Bronchus fibroblast of lung (primary cell): ENCODE measurements at places on chromosomes 11 and 22. TPM values are rescaled to one million over a fixed set of nuclear protein-coding genes. Genes with fewer than 3 reads are reported as not detected.

The HTR3A gene
- not detected in 2 replicates for total RNA-seq

The ZC3H12C gene
- total RNA-seq = 6.4 and 10.9 TPM in 2 replicates

The SYT13 gene
- not detected in 2 replicates for total RNA-seq

The MRPL49 gene
- total RNA-seq = 63.9 and 72.0 TPM in 2 replicates

The NPAS4 gene
- total RNA-seq = not detected in 2 replicates

The VPS51 gene
- 270 and 312 TPM in 2 replicates for total RNA-seq

The TIMP3 gene
- total RNA-seq = 68.1 and 77.3 TPM in 2 replicates

The AMPD3 gene
- total RNA-seq = 3.4 and 6.2 TPM in 2 replicates

The MS4A3 gene
- total RNA-seq = not detected in 2 replicates

The ROBO3 gene
- 31.7 and 37.8 TPM in 2 replicates for total RNA-seq

The KIRREL3 gene
- total RNA-seq = 0.15 and 0.50 TPM in 2 replicates

The HDHD5 gene
- 38.5 and 42.7 TPM in 2 replicates for total RNA-seq
